ENCODE measurements at places on chromosomes 1 and 21.
A peak's percentile ranks its signal among the peaks of the same experiment; 100 is the strongest.

DNA sequence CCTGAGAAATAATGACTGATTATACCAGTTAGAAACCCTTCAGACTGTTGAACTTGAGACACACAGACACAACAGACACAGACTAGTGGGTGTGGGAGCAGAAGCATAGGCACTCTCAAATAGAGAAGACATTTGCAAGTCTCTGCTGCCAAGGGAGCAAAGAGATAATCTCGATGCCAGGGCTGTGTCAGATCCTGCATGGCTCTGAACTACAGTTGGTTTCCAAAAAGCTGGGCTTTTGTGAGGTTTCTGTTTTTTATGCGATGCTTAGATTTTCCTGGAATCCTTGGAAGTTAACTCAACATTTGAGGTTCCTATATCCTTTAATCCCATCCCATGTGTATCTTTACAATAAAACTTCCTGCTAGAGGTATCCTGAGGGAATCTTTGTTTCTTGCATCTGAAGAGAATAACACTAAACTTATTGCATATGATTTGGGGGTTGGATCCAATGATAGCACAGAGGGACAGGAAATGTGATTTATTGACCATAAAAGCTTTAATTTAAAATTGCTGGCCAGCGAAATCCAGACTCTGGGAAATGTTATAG is 236.4 kb downstream of the SPATA17 start:
- DNase-seq = no peak

- DNase-seq = no peak
These were observed 2.5 kb downstream of the BACE2 start for GRCh38 chr21:41170442-41170841.

DNA sequence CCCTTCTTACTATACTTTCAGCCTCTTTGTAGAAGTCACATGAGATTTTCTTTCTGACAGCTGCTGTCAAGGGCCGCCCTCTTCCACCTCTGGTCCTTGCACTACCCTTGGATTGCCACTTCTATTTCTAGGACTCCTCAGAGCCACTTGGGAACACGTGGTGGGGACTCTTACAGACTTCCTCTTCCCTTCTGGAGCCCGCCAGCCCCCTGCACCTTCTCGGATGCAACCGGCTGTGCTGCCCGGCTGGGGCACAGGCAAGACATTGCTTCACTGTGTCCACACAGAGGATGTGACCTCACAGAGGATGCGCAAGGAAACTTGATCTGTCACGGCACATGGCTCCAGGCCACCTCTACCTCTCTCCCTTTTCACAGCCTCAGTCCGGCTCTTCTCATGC is 2.4 kb upstream of the IKBKE start:
- no peak for DNase-seq

- DNase-seq = no peak
These were observed 11.5 kb upstream of the CCDC27 start for GRCh38 chr1:3740752-3741151.

DNA sequence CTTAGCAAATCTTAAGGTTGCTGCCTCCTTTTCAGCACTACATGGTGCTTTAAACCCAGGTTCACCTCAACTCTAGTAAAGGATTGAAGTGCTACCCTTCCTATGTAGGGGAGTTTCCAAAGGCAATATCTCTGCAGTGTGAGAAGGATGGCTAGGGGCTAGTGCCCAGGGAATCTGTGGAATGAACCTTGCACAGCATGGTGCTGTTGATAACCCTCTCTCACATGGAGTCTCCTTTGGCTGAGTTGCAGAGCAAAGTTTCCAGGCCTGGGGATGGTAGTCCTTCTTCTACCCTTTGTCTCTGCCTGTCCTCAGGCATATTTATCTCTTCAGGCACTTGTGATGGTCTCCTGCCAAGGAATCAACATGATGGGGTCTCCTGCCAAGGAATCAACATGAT is 59.4 kb downstream of the AXDND1 start:
- no peak for DNase-seq

DNA sequence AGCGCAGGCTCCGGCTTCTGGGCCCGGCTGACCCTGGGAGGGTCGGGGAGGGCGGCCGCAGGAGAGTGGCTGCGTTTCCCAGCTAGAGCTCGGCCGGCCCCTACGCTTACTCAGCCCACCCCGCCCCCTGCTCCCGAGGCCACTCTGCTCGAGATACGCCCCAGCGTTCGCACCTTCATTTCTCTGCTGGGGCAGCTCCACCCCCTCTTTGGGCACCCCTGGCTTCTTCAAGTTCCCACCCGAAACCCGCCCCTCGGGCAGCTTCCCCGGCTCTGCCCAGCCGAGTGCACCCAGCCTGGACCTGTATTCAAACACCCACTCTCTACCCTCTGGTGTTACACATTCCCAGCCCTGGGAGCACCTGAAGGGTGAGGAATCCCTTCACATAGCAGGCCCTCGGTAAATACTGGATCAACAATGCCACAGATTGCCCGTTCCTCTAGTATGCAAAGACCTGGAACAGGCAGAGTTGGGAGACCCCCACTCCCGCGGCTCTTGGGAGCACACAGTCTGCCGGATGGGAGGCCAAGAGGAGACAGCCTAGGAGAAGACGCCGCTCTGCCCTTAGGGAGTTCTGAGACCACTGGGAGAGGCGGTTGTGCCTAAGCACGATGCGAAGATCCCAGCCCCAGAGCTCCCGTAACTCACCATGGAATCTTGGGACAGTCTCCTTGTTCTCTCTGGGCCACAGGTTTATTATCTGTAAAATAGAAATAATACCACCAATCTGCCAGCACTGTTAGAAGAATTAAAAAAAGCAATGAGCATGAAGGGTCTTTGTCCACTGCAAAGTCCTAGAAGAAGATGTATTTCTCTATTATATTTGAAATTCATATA is 566 bp upstream of the PAQR7 start:
- peak; percentile 32 for DNase-seq

DNA sequence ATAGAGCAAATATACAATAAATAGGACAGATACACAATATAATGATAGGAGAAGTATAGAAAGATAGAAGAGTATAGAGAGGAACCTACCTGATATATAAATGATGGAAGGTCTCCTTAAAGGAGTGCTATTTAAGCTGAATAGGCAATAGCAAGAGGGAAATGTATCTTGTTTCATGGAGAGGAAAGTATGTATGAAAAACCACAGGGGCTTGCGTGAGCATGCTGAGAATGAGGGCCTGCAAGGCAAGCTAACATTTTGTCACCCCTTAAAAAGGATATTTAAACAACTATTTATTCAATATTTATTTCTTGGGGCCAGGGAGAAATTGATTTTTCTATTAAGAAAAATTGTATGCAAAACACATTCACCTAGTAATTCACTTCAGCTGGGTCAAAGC is 150.9 kb upstream of the ZRANB2 start:
- DNase-seq = no peak

- no peak for DNase-seq
These were observed 54.3 kb upstream of the ASB17 start for GRCh38 chr1:75986478-75986877.

GRCh38 chr1:76764638-76765454 is 102.4 kb upstream of the ST6GALNAC5 start:
- no peak for DNase-seq

DNA sequence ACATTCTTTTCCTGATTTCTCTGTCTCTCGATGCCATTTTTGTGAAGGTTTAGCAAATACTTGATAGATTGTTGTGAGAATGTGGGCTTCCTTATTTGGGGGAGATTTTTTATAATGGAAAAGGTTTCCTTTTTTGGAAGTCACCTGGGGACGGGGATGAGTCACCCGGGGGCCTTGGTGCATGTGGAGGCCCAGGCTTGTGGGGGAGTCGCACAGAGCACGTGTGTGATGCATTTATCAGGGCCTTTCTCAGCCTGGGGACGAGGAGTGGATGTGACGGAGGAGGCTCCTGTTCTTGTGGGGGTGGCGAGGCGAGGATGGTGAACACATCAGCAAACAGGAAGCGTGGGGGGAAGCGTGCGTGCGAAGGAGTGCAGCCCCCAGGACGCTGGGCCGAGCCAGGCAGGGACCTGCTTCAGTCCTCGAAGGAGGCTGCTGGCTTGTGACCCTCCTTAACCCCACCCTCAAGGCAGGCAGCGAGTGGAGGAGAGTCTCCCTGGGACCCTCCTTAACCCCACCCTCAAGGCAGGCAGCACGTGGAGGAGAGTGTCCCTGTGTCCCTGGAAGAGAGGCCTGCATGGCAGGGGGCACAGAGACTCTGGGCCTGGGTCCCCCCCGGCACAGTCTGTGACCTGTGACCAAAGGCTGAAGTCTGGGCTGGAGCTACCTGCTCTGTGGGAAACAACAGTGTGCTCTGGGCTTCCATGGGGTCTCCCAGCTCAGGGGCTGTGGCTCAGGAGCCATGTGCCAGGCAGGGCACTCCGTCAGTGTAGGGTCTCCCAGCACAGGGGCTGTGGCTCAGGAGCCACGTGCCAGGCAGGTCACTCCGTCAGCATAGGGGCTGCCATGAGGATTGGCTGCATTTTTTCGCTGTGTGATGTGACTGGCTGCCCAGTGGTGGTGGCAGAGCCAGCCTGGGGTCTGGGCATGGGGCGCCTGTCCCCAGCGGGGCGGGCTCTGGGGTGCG is 57.2 kb downstream of the AGPAT3 start:
- DNase-seq = peak; percentile 47

DNA sequence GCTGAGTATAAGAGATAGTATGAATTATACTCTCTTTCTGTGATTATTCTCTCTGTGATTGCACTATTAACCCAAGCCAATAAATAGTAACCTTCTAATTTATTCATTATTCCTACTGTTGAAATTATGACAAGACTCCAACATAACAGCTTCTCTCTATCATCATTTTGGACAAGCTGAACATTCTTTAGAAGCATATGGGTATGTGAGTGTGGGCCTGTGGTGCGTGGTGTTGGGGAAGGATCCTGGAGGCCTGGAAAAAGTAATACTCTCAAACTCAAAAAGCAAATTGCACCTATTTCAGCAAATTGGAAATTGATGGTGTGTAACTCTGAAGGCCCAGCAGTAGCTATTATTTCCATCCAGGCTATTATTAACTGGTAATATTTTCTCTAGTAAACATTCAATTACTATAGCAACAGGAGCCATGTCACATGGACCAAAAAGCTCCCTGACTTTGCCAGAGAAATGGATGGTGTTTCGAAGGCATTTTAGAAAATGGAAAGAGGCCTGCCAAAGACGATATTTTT is 502.8 kb downstream of the LTN1 start:
- no peak for DNase-seq

GRCh38 chr1:77281491-77282186 is at the start of gene AK5:
Gene AK5, plus strand, starts transcription at chr1:77282019. Its CDS starts 295 bp downstream, at chr1:77282314.
- DNase-seq = peak; percentile 24

DNA sequence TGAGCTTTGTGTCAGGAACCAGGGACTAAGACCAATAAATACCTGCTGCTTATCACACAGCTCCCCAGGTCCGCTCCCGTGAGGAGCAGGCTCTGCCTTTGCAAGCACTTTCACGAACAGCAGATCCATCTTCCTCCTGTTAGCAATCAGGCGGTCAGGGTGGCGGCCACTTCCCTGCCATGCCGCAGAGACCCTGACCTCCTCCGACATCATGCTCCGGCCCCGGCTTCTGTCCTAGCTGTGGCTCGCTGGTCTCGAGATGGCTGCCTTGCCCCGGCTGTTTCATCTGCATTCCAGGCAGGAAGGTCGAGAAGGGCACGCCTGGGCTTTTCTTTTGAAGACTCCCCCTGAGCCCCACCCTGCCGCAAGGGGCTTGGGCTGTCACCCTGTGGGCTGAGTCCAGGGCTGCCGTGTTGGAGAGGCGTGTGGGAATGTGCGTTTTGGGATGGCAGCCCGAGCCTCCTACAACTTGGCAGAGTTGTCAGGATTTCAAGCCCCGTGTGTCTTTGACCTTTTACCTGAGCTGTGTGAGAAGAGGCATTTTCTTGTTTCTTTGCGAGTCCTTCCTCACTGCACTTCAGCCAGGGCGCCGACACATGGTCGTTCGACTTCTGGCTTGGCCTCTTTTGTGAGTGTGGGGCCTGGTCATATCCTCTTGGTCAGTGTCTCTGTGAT is 59.5 kb downstream of the AGPAT3 start:
- DNase-seq = no peak

- DNase-seq = no peak
These were observed 34.5 kb upstream of the CD58 start for GRCh38 chr1:116605315-116605714.

GRCh38 chr1:55065648-55066047 is 26.3 kb downstream of the PCSK9 start:
- no peak for DNase-seq

DNA sequence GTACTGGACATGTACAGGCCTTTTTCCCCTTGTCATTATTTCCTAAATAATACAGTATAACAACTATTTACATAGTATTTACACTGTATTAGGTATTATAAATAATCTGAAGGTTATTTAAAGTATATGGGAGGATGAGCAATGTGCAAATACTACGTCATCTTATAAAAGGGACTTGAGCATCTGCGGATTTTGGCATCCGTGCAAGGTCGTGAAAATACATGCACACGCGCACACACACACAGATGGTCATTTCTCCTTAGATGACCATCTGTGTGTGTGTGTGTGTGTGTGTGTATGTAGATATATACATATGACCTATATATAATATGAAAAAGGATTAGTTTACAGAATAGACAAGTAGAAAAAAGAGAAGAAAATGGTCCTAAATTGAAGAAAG is 15.4 kb downstream of the ALG14 start:
- no peak for DNase-seq

DNA sequence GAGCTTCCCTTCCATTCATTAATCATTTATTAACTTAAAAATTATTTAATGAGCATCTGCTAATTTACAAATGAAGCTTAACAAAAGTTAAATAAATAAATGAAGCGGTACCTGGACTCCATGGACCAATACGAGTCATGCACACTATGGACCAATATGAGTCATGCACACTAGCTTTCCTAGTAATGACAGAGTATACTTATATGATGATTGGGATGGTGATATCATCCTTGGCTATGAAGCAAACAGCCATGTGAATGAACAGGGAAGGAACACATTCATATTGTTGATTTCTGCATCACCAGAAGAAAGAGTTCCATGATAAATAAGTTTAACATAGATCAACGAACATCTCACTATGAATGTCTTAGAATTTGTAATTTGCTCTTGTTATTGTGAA is 109.9 kb downstream of the SPAG17 start:
- DNase-seq = no peak

GRCh38 chr1:147502760-147503159 is 38.5 kb upstream of the BCL9 start:
- DNase-seq = no peak

GRCh38 chr1:177753655-177754054 is 216.2 kb downstream of the SEC16B start:
- no peak for DNase-seq

- DNase-seq = no peak
These were observed 83.0 kb downstream of the IGSF21 start for GRCh38 chr1:18190598-18190997.

GRCh38 chr1:113153116-113153803 is 80.3 kb downstream of the LRIG2 start:
- DNase-seq = no peak

- DNase-seq = no peak
These were observed 53.8 kb downstream of the B3GALNT2 start for GRCh38 chr1:235450433-235450832.

GRCh38 chr1:69109277-69109676 is 458.4 kb upstream of the LRRC7 start:
- no peak for DNase-seq

GRCh38 chr1:229661022-229661877 is 35.2 kb downstream of the URB2 start:
- peak; percentile 53 for DNase-seq

- no peak for DNase-seq
These were observed 59.0 kb upstream of the FGGY start for GRCh38 chr1:59237900-59238299.

- DNase-seq = no peak
These were observed 3.7 kb upstream of the CCN1 start for GRCh38 chr1:85576642-85577418.

All from effector CD8-positive, alpha-beta T cell (primary cell).